Central memory CD8-positive, alpha-beta T cell (primary cell): ENCODE measurements at places on chromosomes 3 and 15.

- DNase-seq, result no peak
Measured at GRCh38 chr15:81809543-81809942, 236.3 kb downstream of the MEX3B start.

DNA sequence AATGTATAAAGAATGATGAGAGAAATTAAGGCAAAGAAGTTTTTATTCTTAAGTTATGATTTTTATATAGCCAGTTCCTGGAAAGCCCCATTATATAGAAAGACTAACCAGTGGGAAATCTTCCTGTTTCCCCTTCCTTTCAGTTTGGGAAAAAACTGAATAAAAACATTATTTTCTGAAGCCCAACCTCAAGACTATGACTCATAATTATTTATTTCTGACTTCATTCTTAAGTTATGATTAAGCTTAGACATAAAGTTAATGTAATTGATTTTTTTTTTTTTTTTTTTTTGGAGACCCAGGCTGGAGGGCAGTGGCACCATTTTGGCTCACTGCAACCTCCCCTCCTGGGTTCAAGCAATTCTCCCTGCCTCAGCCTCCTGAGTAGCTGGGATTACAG lies 55.8 kb downstream of the TRPC1 start:
- no peak for DNase-seq

DNA sequence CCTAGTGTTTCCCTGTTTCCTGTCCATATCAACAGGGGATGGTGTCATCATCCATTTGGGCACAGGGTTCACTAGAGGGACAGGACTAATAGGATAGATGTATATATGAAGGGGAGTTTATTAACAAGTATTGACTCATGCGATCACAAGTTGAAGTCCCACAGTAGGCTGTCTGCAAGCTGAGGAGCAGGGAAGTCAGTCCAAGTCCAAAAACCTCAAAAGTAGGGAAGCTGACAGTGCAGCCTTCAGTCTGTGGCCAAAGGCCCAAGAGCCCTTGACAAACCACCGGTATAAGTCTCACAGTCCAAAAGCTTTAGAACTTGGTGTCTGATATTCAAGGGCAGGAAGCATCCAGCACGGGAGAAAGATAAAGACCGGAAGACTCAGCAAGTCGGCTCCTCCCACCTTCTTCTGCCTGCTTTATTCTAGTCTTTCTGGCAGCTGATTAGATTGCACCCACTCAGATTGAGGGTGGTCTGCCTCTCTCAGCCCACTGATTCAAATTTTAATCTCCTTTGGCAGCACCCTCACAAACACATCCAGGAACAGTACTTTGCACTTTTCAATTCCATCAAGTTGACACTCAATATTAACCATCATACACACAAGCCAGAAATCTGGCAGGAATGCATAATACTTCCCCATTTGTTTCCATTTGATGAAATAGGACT lies 43.4 kb downstream of the CD200 start:
- DNase-seq, result no peak

DNA sequence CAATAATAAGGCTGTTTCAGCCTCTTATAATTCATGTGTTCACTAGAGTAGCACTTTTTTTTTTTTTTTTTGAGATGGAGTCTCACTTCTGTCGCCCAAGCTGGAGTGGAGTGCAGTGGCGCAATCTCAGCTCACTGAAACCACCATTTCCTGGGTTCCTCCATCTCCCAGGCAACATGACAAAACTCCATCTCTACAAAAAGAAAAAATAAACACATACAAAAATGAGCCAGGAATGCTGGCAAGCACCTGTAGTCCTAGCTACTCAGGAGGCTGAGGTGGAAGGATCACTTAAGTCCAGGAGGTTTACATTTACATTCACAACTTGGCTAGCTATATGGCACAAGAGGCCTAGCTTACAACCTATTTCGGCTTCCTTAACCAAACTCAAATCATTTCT lies 6.8 kb downstream of the USP4 start:
- no peak for DNase-seq

- DNase-seq, result no peak
Measured at GRCh38 chr3:61861410-61861809, 300.0 kb downstream of the PTPRG start.
